PC-3 (cell line): ENCODE measurements at places on chromosomes 4 and X. TPM values are rescaled to one million over a fixed set of nuclear protein-coding genes. Genes with fewer than 3 reads are reported as not detected.
A peak's percentile ranks its signal among the peaks of the same experiment; 100 is the strongest.

GRCh38 chr4:119652998-119653397 is 24.4 kb upstream of the PDE5A start:
- DNase-seq, result peak; percentile 45
- no peak overlapping the region for H3K4me3 ChIP-seq
- no peaks in the 10 kb centered on the region for H3K27me3 ChIP-seq
- H3K27ac ChIP-seq, result no peak overlapping the region
- H3K4me1 ChIP-seq, result peaks cover 33% of the 10 kb centered on the region

EXOC1L gene
- total RNA-seq, result not detected in 2 replicates

DNA sequence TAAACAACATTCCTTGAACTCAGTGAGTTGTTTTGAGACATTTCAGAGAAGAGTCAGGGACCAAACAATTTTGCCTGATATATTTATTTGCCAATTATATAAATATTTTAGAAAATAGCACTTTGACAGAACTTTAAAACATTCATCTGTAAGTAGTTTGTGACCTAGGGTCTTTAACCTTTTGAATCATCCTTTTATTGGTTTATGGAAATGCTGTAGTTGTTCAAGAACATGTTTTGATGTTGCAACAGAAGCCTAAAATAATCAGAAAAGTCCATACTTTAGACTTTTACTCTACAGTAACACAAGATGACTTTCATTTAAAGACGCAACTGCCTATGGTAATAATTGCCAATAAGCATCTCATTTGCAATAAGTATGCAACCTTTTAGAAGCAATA is 43.0 kb downstream of the CXCL1 start:
- H3K4me1 ChIP-seq, result peaks cover 11% of the 10 kb centered on the region
- H3K27ac ChIP-seq, result no peak overlapping the region

- H3K4me1 ChIP-seq, result peaks cover 7% of the 10 kb centered on the region
- H3K27me3 ChIP-seq, result no peaks in the 10 kb centered on the region
- H3K36me3 ChIP-seq, result peaks cover 19% of the 10 kb centered on the region
- peak overlapping the region; percentile 74 for H3K27ac ChIP-seq
- peak overlapping the region; percentile 94 for H3K4me3 ChIP-seq
- DNase-seq, result no peak
These were observed 677 bp upstream of the NONO start for GRCh38 chrX:71282514-71283402.

- no peaks in the 10 kb centered on the region for H3K4me1 ChIP-seq
- H3K27ac ChIP-seq, result no peak overlapping the region
- H3K36me3 ChIP-seq, result no peaks in the 10 kb centered on the region
- peak; percentile 2 for DNase-seq
- H3K4me3 ChIP-seq, result no peak overlapping the region
These were observed 162.9 kb upstream of the SPIN4 start for GRCh38 chrX:63513825-63514568.

EDA gene
- total RNA-seq, result 0.15 and 1.0 TPM in 2 replicates

- H3K4me3 ChIP-seq, result no peak overlapping the region
- H3K36me3 ChIP-seq, result no peaks in the 10 kb centered on the region
- no peak overlapping the region for H3K27ac ChIP-seq
- H3K4me1 ChIP-seq, result no peaks in the 10 kb centered on the region
These were observed 238.5 kb downstream of the EVC2 start for GRCh38 chr4:5469861-5470260.

GRCh38 chr4:57265831-57266582 is 155.8 kb upstream of the IGFBP7 start:
- no peak for DNase-seq
- no peaks in the 10 kb centered on the region for H3K4me1 ChIP-seq
- H3K36me3 ChIP-seq, result no peaks in the 10 kb centered on the region
- peaks cover 19% of the 10 kb centered on the region for H3K27me3 ChIP-seq
- no peak overlapping the region for H3K27ac ChIP-seq

- DNase-seq, result no peak
- no peaks in the 10 kb centered on the region for H3K36me3 ChIP-seq
- H3K4me3 ChIP-seq, result no peak overlapping the region
- H3K27ac ChIP-seq, result no peak overlapping the region
- H3K4me1 ChIP-seq, result no peaks in the 10 kb centered on the region
These were observed 216.2 kb downstream of the ADGRA3 start for GRCh38 chr4:22299678-22300077.

- H3K36me3 ChIP-seq, result no peaks in the 10 kb centered on the region
- no peak overlapping the region; the same call in 1 of the 2 replicates for H3K4me3 ChIP-seq
- DNase-seq, result peak; percentile 86
- no peaks in the 10 kb centered on the region for H3K27me3 ChIP-seq
- H3K4me1 ChIP-seq, result peaks cover 23% of the 10 kb centered on the region
These were observed 232.4 kb downstream of the PPP3CA start for GRCh38 chr4:101114936-101115372.

GRCh38 chrX:68652326-68653170 is 5.1 kb downstream of the STARD8 start:
- 0 out of 2 replicates have a peak, but pooled peaks cover 3% of the 10 kb centered on the region for H3K4me1 ChIP-seq
- H3K4me3 ChIP-seq, result no peak overlapping the region
- DNase-seq, result no peak
- H3K36me3 ChIP-seq, result no peaks in the 10 kb centered on the region
- H3K27me3 ChIP-seq, result no peaks in the 10 kb centered on the region

GRCh38 chr4:37561803-37562207 is 124.4 kb downstream of the RELL1 start:
- H3K4me3 ChIP-seq, result no peak overlapping the region
- H3K36me3 ChIP-seq, result no peaks in the 10 kb centered on the region
- DNase-seq, result peak; percentile 77
- H3K4me1 ChIP-seq, result peaks cover 24% of the 10 kb centered on the region
- H3K27me3 ChIP-seq, result no peaks in the 10 kb centered on the region

GRCh38 chrX:31314921-31315320 is 243.1 kb upstream of the FTHL17 start:
- no peak overlapping the region for H3K4me3 ChIP-seq
- H3K36me3 ChIP-seq, result no peaks in the 10 kb centered on the region
- H3K27me3 ChIP-seq, result no peaks in the 10 kb centered on the region

- no peaks in the 10 kb centered on the region for H3K4me1 ChIP-seq
- no peak overlapping the region for H3K27ac ChIP-seq
- no peaks in the 10 kb centered on the region for H3K36me3 ChIP-seq
- no peak for DNase-seq
These were observed 63.2 kb upstream of the BMP3 start for GRCh38 chr4:80967346-80967745.

NLGN3 gene
- total RNA-seq, result 0.23 and 0.29 TPM in 2 replicates

- peak overlapping the region; percentile 73 for H3K27ac ChIP-seq
- DNase-seq, result peak; percentile 71
- H3K4me1 ChIP-seq, result peaks cover 39% of the 10 kb centered on the region
- no peaks in the 10 kb centered on the region for H3K27me3 ChIP-seq
- no peak overlapping the region for H3K4me3 ChIP-seq
These were observed 359.1 kb downstream of the ZNF674 start for GRCh38 chrX:46185923-46186810.

DNA sequence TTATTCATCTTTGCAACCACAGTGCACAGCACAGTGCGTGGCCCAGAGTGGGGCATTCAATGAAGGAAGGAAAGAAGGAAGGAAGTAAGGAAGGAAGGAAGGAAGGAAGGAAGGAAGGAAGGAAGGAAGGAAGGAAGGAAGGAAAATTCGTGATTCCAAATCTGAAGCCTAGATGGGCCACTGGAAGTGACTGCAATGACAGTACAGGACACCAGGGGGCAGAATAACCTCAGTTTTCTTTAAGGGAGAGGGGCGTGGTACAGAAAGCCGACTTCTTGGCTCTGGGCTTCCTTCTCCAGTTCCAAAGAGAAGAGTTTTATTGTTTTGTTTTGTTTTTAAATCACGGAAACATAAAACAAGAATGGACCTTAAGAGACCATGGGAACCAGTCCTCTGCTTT is 47.8 kb downstream of the APLN start:
- peaks cover 12% of the 10 kb centered on the region; the same call in 1 of the 2 replicates for H3K4me1 ChIP-seq
- no peaks in the 10 kb centered on the region for H3K27me3 ChIP-seq
- H3K27ac ChIP-seq, result no peak overlapping the region
- peak; percentile 77 for DNase-seq
- H3K4me3 ChIP-seq, result no peak overlapping the region

DNA sequence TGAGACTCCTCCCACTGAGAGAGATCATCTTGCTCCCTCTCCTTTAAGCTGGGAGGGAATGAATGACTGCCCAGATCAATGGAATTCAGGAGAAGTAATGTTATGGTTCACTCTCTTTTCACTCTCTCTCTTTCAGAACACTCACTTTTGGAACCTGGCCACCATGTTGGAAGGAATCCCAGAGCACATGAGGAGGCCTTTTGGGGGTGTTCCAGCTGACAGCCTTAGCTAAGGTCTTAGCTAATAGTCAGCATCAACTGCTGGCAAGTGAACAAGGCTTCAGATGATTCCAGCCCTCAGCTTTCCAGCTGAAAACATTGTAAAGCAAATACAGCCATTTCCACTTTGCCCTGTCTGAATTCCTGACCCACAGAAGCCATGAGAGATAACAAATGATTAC is 124.0 kb upstream of the CLNK start:
- no peak for DNase-seq
- no peak overlapping the region for H3K4me3 ChIP-seq

- H3K36me3 ChIP-seq, result no peaks in the 10 kb centered on the region
- H3K4me3 ChIP-seq, result no peak overlapping the region
- no peaks in the 10 kb centered on the region for H3K4me1 ChIP-seq
- no peak overlapping the region for H3K27ac ChIP-seq
- DNase-seq, result peak; percentile 1
- H3K27me3 ChIP-seq, result peaks cover 62% of the 10 kb centered on the region
These were observed 30.3 kb downstream of the MAGEA1 start for GRCh38 chrX:153209347-153209746.

- DNase-seq, result peak; percentile 67
- no peak overlapping the region for H3K4me3 ChIP-seq
- no peaks in the 10 kb centered on the region for H3K27me3 ChIP-seq
- H3K36me3 ChIP-seq, result no peaks in the 10 kb centered on the region
- H3K4me1 ChIP-seq, result peaks cover 3% of the 10 kb centered on the region
- H3K27ac ChIP-seq, result no peak overlapping the region
These were observed 54.2 kb downstream of the SUPT20HL2 start for GRCh38 chrX:24259544-24260240.

PITX2 gene
- total RNA-seq, result 0.55 and 1.7 TPM in 2 replicates

HTN1 gene
- not detected in 2 replicates for total RNA-seq

- no peaks in the 10 kb centered on the region for H3K36me3 ChIP-seq
- no peak overlapping the region for H3K4me3 ChIP-seq
- DNase-seq, result no peak
- H3K27ac ChIP-seq, result no peak overlapping the region
These were observed 279.0 kb downstream of the BCOR start for GRCh38 chrX:39818750-39819149.

DNA sequence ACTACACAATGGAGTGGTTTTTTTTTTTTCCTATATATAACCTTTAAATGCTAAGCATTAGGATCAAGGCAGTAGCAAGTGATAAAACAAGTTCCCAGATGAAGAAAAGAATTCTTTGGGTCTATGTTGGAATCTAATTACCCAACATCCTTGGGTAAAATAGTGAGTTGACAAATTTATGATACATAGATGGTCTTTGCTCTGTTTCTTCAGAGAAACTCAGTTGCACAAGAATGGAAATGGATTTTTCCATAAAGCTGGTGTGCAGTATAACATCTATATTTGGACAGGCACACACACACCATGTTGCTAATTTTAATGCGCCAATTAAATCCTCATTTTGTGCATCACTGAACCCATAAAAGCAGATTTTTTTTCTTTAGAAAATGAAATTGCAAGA is 137.0 kb upstream of the MED14 start:
- H3K27me3 ChIP-seq, result no peaks in the 10 kb centered on the region
- no peak overlapping the region for H3K4me3 ChIP-seq
- DNase-seq, result no peak
- no peak overlapping the region for H3K27ac ChIP-seq
- peaks cover 4% of the 10 kb centered on the region for H3K4me1 ChIP-seq

DNA sequence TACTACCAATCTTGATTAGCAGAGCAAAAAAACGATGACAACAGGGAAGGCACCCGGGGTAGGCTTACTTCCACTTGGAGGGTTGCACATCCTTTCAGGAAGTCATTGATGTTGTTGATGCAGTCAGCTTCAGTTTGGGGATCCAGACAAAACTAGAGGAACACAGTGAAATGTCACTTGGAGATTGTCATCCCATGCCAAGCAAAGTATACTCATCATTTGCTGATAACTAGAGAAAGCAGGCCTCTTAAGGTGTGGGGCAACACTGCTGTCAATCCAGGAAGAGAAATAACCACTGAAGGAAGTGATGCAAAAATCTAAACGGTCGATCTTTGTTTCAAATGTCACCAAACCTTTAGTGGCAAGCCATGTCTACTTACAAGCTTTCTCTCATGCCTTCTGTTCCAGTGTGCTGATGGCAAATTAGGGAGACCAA is 1.4 kb downstream of the ARHGEF6 start:
- DNase-seq, result no peak
- H3K27me3 ChIP-seq, result no peaks in the 10 kb centered on the region
- H3K36me3 ChIP-seq, result no peaks in the 10 kb centered on the region
- peaks cover 44% of the 10 kb centered on the region for H3K4me1 ChIP-seq
- H3K4me3 ChIP-seq, result no peak overlapping the region

GRCh38 chr4:83440899-83441298 is 14.7 kb downstream of the HELQ start:
- H3K27me3 ChIP-seq, result no peaks in the 10 kb centered on the region
- no peak for DNase-seq
- no peak overlapping the region for H3K4me3 ChIP-seq
- H3K27ac ChIP-seq, result no peak overlapping the region

DNA sequence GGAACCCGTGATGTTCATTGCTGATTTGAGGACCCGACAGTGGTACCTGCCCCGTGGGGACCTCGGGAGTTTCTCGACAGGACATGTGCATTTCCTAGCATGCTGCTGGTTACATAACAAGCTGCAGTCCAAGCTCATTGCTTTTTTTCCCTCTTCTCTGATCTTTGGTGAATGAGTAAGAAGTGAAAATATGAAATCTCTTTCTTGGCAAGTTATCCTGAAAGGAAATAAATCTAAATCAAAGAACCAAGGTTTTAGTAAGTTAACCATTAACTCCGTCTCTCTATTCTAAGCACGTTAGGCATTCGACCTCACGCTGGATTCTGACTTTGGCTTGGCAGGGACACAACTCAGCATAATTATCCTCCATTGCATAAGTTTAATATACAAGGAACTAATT is 86.6 kb downstream of the STK32B start:
- no peaks in the 10 kb centered on the region for H3K36me3 ChIP-seq
- H3K27me3 ChIP-seq, result peaks cover 16% of the 10 kb centered on the region; the same call in 1 of the 2 replicates
- H3K4me3 ChIP-seq, result no peak overlapping the region
- peaks cover 9% of the 10 kb centered on the region; the same call in 1 of the 2 replicates for H3K4me1 ChIP-seq
- DNase-seq, result no peak

DNA sequence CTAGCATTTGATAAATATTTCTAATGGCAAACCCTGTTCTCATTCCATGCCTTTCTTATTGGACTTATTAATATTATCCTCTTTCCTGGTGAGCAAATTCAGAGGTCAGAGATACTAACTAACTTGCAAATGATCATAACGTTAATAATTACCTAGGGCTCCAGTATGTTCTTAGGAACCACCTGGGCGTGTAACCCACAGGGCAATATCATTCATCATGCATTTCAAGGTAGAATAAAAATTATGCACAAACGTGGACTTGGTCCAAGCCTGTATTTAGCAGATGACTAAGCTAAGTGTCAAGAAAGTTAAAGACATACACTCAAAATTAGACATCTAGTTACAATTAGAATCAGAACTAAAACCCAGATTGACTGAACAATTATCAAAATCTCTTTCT is 850.1 kb downstream of the TRIML1 start:
- no peaks in the 10 kb centered on the region for H3K36me3 ChIP-seq
- H3K27me3 ChIP-seq, result no peaks in the 10 kb centered on the region
- no peak overlapping the region for H3K27ac ChIP-seq
- peaks cover 18% of the 10 kb centered on the region for H3K4me1 ChIP-seq
- DNase-seq, result peak; percentile 66
- H3K4me3 ChIP-seq, result no peak overlapping the region

- no peak overlapping the region for H3K4me3 ChIP-seq
- no peak overlapping the region for H3K27ac ChIP-seq
- no peak for DNase-seq
- no peaks in the 10 kb centered on the region for H3K27me3 ChIP-seq
These were observed 11.5 kb upstream of the TBC1D1 start for GRCh38 chr4:37879365-37879764.
